ENCODE measurements at places on chromosomes 16 and 17. TPM values are rescaled to one million over a fixed set of nuclear protein-coding genes. Genes with fewer than 3 reads are reported as not detected.

AFMID gene
- total RNA-seq, result 50.1 TPM

TSPOAP1 gene
- total RNA-seq, result not detected

PDIA2 gene
- 0.29 TPM for total RNA-seq

CIITA gene
- under 0.01 TPM for total RNA-seq

CHRNE gene
- 0.43 TPM for total RNA-seq

HASPIN gene
- 11.8 TPM for total RNA-seq

OSGIN1 gene
- 6.1 TPM for total RNA-seq

PGS1 gene
- total RNA-seq, result 59.7 TPM

ZNF750 gene
- 0.13 TPM for total RNA-seq

LITAF gene
- 9.8 TPM for total RNA-seq

CRHR1 gene
- total RNA-seq, result not detected

GRAPL gene
- total RNA-seq, result 21.1 TPM

ATP2A3 gene
- total RNA-seq, result 1.3 TPM

SOX15 gene
- total RNA-seq, result not detected
